ENCODE measurements at places on chromosomes 7 and 10. TPM values are rescaled to one million over a fixed set of nuclear protein-coding genes. Genes with fewer than 3 reads are reported as not detected.

GRCh38 chr7:106999023-106999422 lies 45.5 kb upstream of the PRKAR2B start:
- H3K4me3 ChIP-seq = no peak overlapping the region
- H3K27ac ChIP-seq = no peak overlapping the region
- H3K4me1 ChIP-seq = no peaks in the 10 kb centered on the region
- H3K36me3 ChIP-seq = no peaks in the 10 kb centered on the region
- H3K27me3 ChIP-seq = peaks cover 6% of the 10 kb centered on the region
- DNase-seq = no peak

DNA sequence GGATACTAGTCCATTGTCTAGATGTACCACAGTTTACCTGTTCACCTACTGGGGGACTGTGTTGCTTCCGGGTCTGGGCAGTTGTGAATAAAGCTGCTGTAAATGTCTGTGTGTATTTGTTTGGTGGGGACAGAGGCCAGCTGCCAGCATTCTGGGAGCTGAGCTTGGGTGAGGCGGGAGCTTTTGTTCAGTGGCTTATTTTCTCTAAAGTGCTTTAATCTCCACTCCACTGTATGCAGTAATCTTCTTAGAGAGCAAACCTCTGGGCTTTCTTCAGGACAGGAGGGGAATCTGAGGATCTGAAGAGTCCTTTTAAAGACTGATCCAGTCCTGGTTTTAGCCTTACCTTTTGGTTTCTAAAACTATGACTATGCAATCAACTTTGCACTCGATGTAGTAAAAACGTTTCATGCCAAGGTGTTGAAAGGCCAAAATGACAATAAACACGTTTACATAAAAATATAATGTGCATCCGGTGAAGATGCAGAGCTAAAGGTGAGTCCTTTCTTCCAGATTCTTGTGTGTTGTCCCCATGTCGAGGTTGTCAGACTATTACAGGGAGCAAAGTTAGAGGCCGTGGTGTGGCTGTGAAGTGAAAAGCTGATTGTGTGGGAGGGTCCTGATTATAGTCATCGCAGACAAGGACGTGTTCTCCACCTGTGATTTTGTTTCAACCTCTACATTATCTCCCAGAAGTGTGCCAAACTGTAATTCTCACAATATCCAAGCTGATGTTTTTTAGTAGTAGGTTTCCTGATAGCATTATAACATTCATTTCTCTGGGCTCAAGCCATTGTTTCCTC lies 279.8 kb downstream of the CAMK1D start:
- H3K27me3 ChIP-seq = no peaks in the 10 kb centered on the region
- no peak for DNase-seq
- no peaks in the 10 kb centered on the region for H3K36me3 ChIP-seq

GRCh38 chr10:4982764-4983226 lies 19.6 kb downstream of the AKR1C1 start:
- H3K27ac ChIP-seq = no peak overlapping the region
- H3K4me1 ChIP-seq = no peaks in the 10 kb centered on the region
- no peak for DNase-seq

GRCh38 chr10:101273741-101274140 lies 44.5 kb upstream of the LBX1 start:
- DNase-seq = no peak
- H3K4me1 ChIP-seq = no peaks in the 10 kb centered on the region
- H3K27ac ChIP-seq = no peak overlapping the region

- H3K4me1 ChIP-seq = peaks cover 16% of the 10 kb centered on the region
- no peak overlapping the region for H3K4me3 ChIP-seq
- no peak overlapping the region for H3K27ac ChIP-seq
- no peak for DNase-seq
- no peaks in the 10 kb centered on the region for H3K27me3 ChIP-seq
- H3K36me3 ChIP-seq = no peaks in the 10 kb centered on the region
Measured at GRCh38 chr10:4070184-4070583, 285.2 kb upstream of the KLF6 start.

MLXIPL gene
- not detected for polyA plus RNA-seq

Data from immature natural killer cell (primary cell).